ENCODE measurements at places on chromosomes 2 and 18.

GRCh38 chr2:162233197-162233596, 10.0 kb downstream of the FAP start:
- DNase-seq: no peak

GRCh38 chr2:7956126-7956689, 725.6 kb upstream of the ID2 start:
- no peak for DNase-seq

GRCh38 chr2:27320958-27321543, 1.8 kb downstream of the MPV17 start:
- DNase-seq: no peak

DNA sequence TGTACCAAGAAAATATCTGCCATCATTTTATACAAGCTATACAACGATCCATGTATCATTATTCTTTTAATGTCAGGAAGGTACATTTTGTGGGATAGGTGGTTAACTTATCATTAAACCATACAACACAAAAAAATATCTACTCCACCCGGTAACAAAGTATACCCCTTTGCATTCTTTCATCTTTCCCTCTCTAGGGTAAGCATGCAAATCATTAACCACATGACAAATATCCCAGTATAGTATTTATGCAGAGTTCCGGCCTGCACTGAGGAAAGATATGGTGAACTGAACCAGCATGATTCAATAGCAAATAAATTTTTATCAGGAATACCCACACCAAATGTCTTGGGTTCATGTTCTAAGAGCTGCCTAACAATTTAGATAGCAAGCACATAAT, 22.5 kb upstream of the SULT1C2 start:
- DNase-seq: no peak

Data from effector CD8-positive, alpha-beta T cell (primary cell).